ENCODE measurements at places on chromosomes 2 and 18. TPM values are rescaled to one million over a fixed set of nuclear protein-coding genes. Genes with fewer than 3 reads are reported as not detected.
A peak's percentile ranks its signal among the peaks of the same experiment; 100 is the strongest.

The KCNK3 gene
- polyA plus RNA-seq = 1.4 TPM

The SERPINB12 gene
- polyA plus RNA-seq = not detected

DNA sequence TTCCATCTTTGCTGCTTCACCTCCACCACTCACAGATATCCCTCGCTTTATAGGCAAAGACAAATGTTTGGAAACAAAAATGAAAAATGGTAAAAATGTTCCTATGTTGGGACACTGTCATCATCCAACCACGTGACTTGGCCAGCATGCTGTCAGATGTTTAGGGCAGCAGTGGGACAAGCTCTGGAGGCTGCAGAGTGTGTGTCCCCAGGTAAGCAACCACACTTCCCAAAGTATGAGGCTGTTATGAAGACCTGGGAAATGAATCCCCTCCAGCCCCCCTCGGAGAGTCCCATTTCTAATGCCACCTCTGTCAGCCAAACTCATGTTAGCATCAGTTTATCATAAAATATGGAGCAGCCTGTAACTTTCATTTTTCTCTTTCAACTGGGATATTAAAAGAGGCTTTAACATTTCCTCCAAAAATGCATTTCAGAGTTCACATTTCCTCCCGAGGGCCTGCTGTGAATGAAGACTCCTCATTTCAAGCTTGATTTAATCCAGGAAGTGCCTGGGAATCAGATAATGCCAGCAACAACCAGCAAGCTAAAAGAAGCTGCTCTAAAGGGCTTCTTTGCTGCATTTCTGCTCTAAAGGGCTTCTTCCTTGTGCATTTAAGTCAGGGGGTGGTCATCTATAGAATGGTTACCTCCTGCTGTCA is 66.2 kb downstream of the APOB start:
- DNase-seq = no peak

The UGT1A8 gene
- not detected for polyA plus RNA-seq

- peak; percentile 85 for DNase-seq
Observed at GRCh38 chr2:159249990-159250715, 36.4 kb downstream of the WDSUB1 start.

Data from renal pelvis (tissue), 12 donors.